ENCODE measurements at places on chromosomes 5 and 9.

- DNase-seq = no peak
These were observed 506.1 kb downstream of the BNC2 start for GRCh38 chr9:16364347-16364746.

- no peak for DNase-seq
These were observed 47.4 kb downstream of the NDUFS4 start for GRCh38 chr5:53607886-53608285.

GRCh38 chr9:36893911-36894310 lies 140.2 kb downstream of the PAX5 start:
- DNase-seq = no peak

GRCh38 chr5:174718880-174719610 lies 5.3 kb upstream of the MSX2 start:
- no peak for DNase-seq

- no peak for DNase-seq
These were observed 6.4 kb upstream of the MEF2C start for GRCh38 chr5:88889189-88890069.

GRCh38 chr9:34163434-34163833 lies 15.4 kb upstream of the UBAP1 start:
- DNase-seq = no peak

GRCh38 chr9:3647652-3648051 lies 121.9 kb upstream of the RFX3 start:
- no peak for DNase-seq

GRCh38 chr5:137842296-137842695 lies 25.4 kb upstream of the MYOT start:
- DNase-seq = no peak

DNA sequence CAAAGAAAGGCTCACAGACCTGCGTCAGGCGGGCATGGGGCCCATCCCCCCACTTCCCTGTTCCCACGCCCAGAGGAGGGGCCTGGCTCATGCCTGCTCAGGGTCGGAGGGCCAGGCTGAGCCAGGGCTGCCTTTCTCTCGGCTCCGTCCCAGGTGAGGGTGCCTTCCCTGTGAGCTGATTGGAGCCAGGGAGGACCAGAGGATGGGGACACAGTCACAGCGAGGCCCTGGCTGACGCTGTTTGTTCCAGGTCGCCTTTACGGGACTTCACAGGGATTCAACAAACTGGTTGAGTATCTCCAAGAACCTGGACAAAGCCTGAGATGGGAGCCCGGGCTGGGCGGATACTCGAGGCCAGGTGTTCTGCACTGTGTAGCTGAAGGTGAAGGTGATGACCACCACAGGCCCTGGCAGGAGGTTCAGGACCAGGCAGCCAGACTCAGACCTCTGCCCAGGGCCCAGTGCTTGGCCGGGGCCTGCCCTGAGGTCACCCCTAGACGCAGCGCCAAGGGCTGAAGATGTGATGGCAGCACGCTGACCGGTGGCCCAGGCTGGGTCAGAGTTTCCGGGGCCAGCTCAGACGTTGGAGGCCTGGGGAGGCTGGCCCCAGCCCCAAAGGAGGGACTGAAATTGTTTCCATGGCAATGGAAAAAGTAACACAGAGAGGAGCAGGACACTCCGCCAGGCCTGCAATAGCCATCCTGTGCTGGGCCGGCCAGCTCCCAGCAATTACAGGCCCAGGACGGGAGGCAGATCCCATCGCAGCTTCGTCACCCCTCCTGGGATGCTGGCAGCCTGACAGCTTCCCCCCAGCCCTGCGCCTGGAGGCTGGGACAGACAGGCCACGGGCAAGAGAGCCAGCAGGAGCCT lies 65.3 kb upstream of the ADAMTS2 start:
- DNase-seq = no peak

DNA sequence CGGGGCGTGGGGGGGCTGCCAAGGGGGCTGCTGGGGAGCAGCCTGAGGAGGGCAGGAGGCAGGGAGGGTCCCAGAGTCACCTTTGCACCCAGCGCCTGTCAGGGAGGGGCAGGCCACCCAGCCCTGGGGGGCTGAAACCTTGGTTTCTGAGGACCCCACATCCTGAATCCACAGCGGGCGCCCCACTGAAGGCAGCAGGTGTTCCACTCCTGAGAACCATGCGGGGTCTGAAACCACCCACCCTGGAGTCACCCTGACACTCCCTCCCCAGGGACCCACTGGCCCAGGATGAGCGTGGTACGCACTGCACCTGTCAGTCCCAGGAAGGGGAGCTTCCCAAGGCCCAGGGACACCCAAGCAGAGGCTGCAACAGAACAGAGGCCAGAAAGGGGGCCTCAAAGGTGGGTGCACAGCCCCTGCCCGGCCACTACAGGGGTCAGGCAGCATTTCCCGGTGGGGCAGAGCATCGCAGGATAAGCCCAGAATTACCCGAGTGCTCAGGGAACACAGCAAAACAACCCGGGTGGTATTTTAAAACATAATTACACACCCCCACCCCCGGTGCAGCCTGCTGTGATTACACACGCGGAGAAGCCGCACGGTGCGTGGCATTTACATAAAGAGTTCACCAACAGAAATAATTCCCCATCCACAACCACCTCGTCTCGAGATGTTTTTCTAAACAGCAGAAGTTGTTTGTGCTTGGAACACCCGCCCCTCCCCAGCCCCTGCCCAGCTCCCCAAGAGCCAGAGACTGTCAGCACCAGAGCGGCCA lies 57.3 kb upstream of the UBAC1 start:
- DNase-seq = no peak

- no peak for DNase-seq
These were observed 113.8 kb downstream of the ALDH1A1 start for GRCh38 chr9:72839085-72839484.

- peak; percentile 35 for DNase-seq
These were observed 2.0 kb upstream of the LMX1B start for GRCh38 chr9:126611592-126612325.

DNA sequence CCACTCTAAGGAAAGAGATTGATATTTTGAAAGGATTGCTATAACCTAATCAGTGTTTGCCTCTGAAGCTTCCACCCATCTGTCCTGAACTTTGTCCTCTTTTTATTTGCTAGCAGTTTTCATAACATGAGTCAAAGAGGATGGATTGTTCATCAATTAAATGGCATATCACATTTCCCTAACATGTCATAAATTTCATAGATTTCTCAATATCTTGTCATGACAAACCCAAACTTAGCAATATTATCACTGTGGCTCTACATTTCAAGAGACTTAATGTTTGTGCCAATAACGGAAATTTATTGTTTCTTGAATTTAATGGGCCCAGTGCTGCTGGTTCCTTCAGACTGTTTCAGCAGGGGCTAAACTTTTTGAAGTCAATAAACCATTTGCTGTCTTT lies 330.3 kb downstream of the CAAP1 start:
- no peak for DNase-seq

- no peak for DNase-seq
These were observed 5.1 kb downstream of the ITGA2 start for GRCh38 chr5:52994266-52994665.

- no peak for DNase-seq
These were observed 7.9 kb downstream of the QSOX2 start for GRCh38 chr9:136237486-136238341.

DNA sequence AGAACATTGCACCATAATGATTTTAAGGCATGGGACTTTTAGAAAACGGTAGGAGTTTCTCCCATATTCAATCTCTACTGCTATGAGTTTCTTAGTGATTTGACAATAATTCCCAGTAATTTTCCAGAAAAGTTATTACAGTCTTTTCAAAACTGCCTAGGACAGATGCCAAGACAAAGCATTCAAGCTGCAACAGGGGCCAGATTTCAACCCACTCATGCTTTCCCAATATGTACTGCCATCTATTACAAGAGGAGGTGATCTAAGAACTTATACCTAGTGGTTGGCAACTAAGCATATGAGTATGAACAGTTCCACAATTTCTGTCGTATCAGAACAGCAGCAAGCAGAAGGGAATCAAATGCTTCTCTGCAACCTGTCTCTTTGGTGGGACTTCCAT lies 95.1 kb upstream of the TMED7 start:
- DNase-seq = no peak

DNA sequence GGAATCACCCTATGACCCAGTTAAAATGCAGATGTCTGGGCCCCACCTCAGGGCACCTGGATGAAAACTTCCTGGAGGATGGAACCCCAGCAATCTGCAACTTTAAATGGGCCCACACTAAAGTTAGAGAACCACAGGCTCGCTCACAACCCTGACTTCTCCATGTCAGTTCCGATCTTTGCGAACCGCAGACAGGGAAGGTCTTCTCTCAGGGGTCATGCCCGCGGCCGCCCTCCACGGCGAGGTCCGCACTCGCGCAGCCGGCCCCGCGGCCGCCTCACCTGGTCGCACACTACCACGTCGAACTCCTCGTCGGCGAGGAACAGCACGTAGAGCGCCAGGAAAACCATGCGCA lies 499 bp downstream of the ALG2 start:
- no peak for DNase-seq

DNA sequence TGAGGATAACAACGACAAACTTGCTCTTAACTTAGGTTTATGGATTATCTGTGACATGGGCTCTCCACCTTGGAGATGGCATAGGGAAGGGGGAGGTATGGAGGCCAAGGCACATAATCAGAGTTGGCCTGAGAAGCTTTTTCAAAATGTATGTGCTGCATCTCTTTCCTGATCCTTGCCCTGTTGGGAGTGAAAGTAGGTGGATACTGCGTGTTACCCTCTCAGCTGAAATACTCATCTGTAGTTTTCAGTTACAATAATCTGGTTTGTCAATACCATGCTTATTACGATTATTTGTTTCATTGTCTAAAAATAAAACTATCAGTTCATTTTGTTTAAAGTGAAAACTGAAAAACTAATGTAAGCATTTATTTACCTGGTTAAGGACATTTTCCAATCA lies 86.7 kb downstream of the SLC44A1 start:
- no peak for DNase-seq

DNA sequence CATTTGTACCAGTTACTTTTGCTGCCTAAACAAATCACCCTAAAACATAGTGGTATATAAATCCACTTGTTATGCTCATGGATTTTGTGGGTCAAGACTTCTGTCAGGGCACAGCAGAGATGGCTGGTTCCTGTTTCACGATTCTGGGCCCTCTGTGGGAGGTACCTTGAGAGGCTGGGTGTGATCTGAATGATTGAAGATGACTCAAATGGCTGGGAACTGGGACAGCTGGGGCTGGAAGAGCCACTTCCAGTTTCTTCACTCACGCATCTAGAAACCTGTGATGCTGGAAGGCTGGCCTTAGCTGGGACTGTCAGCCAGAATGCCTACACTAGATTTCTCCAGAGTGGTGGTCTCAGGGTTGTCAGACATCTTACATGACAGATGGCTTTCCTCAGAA lies 88.1 kb downstream of the KIF4B start:
- DNase-seq = no peak

DNA sequence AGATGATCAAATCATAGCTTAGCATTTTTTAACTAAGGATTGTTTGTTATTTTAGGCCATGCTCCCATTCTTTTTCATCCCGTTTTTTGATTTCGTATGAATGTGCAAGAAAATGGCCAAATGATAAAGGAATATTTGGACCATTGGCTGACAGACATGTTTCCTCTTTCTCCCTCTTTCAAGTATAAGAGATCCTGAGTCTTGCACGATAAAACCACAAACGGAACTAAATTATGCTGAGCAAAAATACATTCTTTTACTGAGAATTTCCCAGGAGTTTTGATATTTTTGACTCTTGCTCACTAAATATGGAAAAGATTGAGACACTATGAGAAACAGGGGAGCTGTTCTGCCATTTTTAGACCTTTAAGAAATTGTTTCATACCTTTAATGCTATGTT lies 90.4 kb upstream of the KLF9 start:
- DNase-seq = no peak

DNA sequence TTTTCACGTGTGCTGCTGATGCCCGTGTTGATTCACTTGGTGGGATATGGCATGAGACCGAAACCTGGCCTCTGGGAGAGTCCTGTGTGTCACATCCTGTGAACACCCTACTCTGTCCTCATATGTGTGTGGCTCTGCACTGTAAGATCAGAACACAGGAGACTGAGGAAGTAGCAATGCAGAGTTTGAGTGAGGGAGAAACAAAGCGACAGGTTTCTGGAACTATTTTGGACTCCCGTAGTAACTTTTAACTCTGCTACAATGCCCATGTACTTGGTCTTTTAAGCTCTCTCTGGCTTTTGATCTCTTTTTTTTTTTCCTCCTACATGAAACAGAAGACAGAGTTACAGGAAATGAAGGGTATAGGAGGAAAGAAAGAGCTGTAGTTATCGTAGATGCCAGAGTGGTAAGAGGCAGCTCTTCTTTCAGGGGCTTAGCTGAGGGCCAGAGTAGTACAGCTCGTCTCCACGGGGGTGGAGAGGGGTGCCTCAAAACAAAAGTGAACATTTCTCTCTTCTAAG lies 26.6 kb downstream of the GRAMD2B start:
- peak; percentile 21 for DNase-seq

GRCh38 chr5:127053049-127053448 lies 20.3 kb downstream of the C5orf63 start:
- DNase-seq = no peak

GRCh38 chr9:24487946-24488345 lies 57.8 kb downstream of the IZUMO3 start:
- DNase-seq = no peak

- no peak for DNase-seq
These were observed 8.2 kb downstream of the UNC5A start for GRCh38 chr5:176818391-176819098.

- DNase-seq = no peak
These were observed 64.5 kb upstream of the GCNT4 start for GRCh38 chr5:75116856-75117255.

DNA sequence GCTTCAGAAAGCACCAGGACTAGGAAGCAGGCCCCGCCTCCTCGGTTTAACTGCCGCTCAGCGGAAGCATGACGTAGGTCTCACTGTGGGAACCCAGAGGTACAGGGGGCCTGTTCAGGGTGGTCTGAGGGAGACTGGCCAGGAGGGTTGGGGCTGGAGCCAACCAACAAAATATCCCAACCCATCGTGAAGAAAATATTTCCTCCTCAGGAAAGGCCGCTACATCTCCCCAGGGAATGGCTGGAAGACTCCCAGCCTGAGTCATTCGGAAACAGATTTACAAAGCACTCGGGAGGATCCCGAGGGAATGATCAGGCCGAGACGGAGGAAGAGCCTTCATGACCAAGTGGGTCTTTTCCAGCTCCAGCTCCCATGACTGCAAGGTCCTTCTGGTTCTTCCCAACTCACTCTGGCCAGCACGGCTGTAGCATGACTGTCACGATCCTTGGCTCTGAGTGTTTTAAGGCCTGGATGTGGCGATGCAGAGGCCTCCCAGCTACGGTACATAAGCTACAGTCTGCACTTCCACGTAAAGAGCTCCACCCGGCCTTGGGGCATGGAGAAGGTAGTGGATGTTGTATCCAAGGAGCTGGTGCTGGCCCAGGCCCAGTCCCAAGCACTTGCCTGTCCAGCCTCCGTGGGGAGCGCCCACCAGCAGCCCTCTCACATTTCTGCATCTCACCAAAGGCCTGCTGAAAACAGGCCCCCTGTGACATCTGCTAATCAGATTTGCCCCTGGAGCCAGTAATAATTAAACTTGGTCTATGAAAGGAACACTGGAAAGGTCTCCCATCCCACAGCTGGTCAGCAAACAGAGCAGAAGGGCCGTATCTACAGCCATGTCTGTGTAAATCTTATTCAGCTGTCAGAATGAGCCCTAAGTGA lies 100.6 kb downstream of the LHFPL2 start:
- DNase-seq = no peak
